CD4-positive, alpha-beta T cell treated with Interleukin-12 subunit alpha and Interleukin-12 subunit beta, for 1 hour (primary cell): ENCODE measurements at places on chromosomes 5 and 9.

DNA sequence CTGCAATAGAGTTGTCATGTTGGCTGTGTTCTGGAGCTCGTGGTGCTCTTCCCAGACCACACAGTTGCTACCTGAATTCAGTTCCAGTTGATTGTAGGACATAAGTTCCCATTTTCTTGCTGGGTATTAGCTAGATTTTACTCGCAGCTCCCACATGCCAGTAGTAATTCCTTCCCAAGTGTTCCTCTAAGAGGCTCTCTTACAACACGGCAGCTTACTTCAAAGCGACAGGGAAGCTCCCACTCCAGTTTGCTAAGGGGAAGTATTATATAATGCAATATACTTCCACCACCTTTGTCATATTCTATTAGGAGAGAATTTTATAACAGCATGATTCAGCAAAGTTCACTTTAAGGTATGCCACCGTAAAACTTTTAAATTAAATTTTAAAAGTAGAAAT, 623.0 kb downstream of the SLCO4C1 start:
- DNase-seq, result no peak

DNA sequence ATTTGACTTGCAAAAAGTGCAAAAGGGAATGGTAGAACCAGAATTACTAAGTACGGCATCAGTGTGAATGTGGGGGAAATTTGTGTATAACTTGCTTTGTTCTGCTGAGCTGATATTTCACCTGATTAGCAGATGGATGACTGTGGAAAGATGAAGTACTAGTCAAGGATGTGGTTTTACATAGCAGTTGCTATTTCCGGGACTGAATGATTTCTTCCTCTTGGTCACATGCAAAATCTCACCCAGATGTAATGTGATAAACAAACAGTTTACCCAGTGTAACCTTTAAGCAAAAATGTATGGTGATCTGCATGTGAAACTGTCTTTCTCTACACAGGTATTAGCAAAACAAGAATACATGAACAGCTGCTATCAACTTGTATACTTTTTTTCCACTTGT, 46.1 kb downstream of the DCP2 start:
- peak; percentile 70 for DNase-seq

- no peak for DNase-seq
These were observed 1006.9 kb upstream of the CTNND2 start for GRCh38 chr5:12911156-12911555.

- DNase-seq, result no peak
These were observed 9.0 kb downstream of the C5orf63 start for GRCh38 chr5:127064253-127064840.

GRCh38 chr5:17808566-17808965, 174.3 kb downstream of the TAF11L14 start:
- no peak for DNase-seq
